ENCODE measurements at places on chromosomes 3 and 15. TPM values are rescaled to one million over a fixed set of nuclear protein-coding genes. Genes with fewer than 3 reads are reported as not detected.

DNA sequence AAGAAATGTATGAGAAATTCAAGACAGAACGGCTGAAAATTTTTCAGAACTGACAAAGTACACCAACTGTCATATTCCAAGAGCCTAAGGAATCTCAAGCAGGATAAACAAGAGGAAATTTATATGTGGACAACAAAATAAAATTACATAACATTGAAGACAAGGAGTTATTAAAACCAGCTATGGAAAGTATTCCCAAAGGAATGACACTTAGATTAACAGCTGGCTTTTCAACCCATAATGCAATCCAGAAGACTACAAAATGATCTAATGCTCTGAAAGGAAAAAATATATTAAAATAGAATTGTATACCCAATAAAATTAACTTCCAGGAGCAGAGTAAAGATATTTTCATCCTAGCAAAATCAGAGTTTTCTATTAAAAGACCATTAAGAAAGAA lies 132.2 kb upstream of the BNIP2 start:
- no peak for DNase-seq

GRCh38 chr3:187013159-187013716 lies 82.9 kb downstream of the ST6GAL1 start:
- DNase-seq, result peak; percentile 33

DNA sequence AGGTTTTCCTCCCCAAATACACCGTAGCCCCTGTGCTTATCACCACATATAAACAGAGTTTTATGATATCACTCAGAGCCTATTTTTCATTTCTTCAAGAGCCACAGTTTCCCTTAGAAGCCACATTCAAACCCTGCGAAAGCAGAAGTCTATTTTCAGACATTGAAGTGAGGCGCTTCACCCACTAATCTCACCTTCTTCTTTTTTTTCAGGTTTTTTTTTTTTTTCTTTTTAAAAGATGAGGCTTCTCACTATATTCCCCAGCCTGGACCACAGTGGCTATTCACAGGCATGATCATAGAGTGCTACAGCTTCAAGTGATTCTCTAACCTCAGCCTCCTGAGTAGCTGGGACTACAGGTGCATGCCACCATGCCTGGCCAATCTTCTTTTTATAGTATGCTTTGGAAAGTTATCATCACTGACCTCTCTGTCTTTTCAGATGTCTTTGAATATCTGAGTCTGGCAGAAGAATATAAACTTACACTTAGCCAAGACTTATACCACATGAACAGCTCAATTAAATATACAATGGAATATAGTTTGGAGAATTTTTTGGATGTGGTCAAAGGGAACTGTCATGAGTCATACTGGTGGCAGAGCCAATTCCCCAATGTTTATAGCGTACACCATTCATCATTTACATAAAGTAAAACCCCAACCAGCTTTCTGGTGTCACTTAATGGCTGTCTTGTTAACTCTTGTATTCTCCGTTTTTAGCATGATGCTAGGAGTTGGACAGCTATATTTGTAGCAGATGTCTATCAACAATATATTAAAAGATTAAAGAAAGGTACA lies 59.7 kb upstream of the CCDC50 start:
- DNase-seq, result no peak

DNA sequence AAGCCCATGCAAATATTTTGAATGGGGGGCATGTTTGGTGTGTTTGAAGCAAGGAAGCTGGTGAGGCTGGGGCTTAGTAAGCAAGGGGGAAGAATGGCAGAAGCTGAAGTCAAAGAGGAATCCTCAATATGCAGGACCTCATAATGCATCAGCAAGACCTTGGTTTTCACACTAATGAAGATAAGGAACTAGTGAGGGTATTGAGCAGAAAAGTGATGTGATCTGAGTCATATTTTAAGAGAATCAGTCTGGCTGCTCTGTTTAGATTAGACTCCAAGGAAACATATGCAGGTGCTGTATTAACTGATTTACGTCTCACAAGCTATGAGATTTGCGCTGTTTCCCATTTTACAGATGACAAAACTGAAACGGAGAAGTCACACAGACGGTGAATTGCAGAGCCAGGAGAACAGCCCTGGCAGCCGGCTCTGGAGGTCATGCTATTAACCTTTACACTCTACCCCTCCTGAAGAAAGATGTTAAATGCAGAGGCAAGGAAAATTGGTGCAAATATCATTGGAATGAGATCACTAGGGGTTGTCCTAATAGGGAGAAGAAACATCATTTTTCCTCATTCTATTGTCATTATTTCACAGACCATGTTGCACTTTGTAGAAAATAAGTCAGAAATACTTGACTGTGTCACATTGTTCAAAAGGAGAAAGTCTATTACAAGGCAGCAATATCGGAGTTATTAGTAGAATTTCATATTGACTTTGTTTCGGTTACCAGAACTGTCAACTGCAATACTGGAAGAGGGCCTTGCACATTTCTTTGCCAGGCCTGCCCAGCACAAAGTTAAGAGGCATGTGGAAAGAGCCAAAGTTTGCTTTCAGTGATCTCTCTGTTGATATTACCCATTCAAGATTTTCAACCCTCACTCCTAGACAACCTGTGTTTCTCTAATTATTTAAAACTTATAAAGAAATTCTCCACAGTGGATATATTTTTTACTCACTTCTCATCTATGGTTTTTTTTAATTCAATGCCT lies 64.9 kb downstream of the COL8A1 start:
- no peak for DNase-seq

DNA sequence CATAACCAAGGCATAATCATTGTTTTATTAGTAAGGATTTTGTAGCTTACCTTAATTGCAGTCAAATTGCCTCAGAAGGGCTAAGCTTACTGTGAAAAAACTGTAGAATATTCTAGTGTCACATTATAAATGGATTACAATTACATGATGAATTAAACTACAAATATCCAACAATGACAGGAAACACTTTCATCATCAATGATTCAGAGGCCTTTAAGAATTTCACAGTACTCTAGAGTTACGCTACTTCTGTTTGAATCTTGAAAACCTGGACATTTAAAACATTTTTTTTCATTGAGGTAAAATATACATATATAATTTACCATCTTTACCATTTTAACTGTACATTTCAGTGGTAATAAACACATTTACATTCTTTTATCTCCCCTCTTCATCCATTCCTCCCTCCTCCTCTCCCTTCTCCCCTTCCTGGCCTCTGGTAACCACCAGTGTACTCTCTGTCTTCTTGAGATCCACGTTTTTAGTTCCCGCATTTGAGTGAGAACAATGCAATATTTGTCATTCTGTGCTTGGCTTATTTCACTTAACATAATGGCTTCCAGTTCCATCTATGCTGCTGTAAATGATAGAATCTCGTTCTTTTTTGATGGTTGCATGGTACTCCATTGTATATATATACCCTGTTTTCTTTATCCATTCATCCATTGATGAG lies 54.7 kb downstream of the GJD2 start:
- no peak for DNase-seq

DNA sequence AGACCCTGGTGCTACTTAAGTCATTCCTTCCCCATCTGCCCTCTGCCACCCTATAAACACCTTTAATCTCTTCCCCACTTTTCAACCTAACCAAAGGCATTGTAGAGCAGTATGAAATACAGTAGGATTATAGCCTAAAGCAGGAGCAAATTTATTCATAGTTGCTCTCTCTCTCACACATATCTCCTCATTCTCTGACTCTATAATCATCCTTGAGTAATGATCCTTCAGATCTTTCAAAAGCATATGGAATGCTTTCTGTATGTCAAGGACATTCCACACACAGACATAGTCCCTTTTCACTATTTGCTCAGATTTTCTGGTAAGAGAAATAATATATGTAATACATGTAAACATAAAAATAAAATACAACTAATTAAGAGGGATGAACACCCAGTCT lies 54.1 kb downstream of the TRPC1 start:
- DNase-seq, result no peak

DNA sequence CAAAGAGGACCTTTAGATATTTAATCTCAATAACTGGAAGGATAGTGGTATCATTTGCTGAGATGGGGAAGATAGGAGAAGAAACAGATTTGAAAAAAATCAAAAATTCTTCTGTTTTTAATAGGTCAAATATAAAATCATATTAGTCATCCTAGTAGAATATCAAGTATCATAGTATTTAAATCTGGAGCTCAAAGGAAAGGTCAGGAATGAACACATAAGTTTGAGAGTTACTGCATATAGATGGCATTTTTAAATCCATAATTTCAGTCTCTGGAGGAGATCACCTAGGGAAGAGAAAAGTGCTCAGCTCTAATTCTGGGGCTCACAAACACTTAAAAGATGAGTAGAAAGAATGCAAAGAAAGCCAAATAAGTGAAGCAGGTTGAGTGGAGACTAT lies 24.9 kb upstream of the CFAP20DC start:
- DNase-seq, result no peak

DNA sequence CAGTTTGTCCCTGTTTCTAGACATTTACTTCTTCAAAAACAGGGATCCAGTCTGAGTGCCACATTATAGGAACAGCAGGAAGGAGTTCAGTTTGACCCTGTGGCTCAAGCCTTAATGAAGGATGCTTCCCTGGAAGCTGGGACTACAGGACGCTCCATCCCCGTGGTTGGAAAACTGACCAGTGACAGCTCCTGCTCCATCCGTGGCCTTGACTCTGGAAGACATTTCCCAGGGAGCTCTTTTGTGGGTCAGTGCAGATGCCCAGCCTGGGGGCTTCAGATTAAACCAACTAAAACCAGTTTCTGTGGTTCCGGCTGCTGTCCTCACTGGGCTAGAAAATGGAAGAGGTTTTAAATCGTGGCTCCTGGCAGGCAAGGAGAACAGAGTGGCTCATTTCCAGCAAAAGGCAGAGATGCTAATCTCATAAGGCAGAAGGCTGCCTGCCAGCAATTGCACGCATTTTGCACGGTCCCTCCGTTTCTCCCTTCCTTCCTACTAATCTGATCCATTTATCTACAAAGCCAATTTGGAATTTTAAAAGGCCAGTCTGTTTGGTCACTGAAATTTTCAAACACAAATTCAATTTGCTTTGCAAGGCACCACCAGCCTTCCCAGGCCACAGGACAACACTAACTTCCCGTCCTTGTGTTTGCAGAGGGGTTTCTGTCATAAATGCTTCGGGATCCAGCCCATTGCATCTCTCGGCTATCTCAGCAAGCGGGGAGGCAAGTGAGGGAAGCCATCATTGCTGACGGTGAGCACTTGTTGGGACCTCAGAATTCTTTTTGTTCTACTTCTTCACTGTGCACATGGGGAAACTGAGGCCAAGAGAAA lies 6.2 kb upstream of the SSUH2 start:
- no peak for DNase-seq

DNA sequence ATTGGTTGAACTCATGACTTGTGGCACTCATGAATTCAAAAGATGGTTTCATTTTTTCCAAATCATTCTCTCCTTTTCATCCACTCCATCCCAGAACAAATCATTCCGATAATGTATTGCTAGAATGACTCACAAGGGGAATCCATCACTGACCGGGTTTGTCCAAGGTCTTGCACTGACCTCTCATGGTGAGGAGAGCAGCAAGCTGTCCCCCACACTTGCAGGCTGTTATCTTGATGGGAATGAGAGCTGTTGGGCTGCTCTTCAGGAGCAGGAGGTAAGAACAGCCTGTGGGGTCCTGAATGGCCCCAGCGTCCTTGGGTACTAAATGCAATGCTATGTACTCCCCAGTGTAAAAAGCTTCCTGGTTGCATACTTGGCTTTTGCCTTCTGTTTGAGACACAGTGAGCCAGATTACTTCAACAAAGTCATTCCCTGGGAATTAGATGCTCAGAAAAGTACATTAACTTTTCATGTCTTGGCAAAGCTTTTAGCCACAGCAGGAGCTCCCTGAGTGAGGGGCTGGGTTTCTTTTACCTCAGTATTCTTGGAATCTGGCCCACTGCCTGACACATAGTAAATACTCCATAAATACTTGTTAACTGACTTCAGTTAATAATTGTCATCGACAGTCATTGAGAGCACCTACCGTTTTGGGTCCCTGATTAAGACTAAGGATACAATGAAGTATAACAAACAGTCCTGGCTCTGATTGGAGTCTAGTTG lies 24.1 kb downstream of the CCNL1 start:
- DNase-seq, result peak; percentile 90

GRCh38 chr15:40591389-40591788 lies 2.7 kb upstream of the KNL1 start:
- no peak for DNase-seq

DNA sequence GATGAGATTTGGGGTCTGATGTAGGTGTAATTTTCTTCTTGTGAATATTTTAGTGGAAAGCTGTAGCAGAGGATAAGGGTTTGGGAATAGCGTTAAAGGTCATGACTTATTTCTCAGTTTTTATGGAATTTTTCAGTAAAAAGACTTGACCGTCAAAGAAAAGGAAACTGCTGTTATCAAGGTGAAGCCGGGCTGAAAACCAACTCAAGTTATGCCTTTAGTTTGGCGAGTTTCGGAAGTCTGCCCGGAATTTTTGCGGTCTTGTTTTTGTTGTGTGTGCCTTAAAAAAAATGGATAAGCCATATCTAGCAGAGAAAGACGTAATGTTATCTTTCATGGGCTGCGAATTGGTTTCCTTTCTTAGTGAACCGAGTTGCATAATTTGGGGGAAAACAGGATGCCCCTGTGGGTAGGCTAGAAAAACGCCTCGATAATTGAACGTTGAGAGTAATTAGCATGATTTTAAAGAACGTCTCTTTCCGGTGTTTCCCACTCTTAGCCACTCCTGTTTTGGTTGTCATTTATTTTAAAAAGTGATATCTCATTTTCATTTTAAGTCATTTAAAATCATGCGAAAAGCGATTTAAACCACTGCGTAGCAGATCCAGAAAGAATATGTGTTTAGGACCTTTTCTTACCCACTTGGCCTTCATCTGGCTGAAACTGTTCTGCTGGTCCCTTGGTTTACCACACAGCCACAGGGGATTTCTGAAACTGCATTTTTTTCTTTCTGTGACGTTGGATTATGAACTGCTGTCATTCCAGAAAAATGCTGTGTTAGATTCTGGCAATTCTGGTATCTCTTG lies 1.1 kb downstream of the NFKBIZ start:
- DNase-seq, result peak; percentile 16

GRCh38 chr3:72312339-72312738 lies 527.4 kb upstream of the PROK2 start:
- no peak for DNase-seq

- DNase-seq, result no peak
Observed at GRCh38 chr15:93253681-93254080, 164.7 kb upstream of the RGMA start.

GRCh38 chr3:79543218-79543982 lies 224.4 kb downstream of the ROBO1 start:
- DNase-seq, result no peak

GRCh38 chr15:34754674-34755418 lies at the start of gene GJD2:
Gene GJD2, minus strand, starts transcription at chr15:34754998. Its CDS starts 510 bp downstream, at chr15:34754488.
- no peak for DNase-seq

Gene RARRES1
- 7.8 TPM for total RNA-seq

Gene SLC28A1
- total RNA-seq, result not detected

Gene CDHR4
- not detected for total RNA-seq

Gene SPINK8
- not detected for total RNA-seq

Gene POPDC2
- total RNA-seq, result 0.40 TPM

Gene DNAH12
- total RNA-seq, result 0.25 TPM

Gene ECE2
- total RNA-seq, result not detected

Gene AGTR1
- total RNA-seq, result not detected

Gene VGLL3
- 16.0 TPM for total RNA-seq

Data from renal cortical epithelial cell (primary cell).